ENCODE measurements at places on chromosomes 4 and X.

DNA sequence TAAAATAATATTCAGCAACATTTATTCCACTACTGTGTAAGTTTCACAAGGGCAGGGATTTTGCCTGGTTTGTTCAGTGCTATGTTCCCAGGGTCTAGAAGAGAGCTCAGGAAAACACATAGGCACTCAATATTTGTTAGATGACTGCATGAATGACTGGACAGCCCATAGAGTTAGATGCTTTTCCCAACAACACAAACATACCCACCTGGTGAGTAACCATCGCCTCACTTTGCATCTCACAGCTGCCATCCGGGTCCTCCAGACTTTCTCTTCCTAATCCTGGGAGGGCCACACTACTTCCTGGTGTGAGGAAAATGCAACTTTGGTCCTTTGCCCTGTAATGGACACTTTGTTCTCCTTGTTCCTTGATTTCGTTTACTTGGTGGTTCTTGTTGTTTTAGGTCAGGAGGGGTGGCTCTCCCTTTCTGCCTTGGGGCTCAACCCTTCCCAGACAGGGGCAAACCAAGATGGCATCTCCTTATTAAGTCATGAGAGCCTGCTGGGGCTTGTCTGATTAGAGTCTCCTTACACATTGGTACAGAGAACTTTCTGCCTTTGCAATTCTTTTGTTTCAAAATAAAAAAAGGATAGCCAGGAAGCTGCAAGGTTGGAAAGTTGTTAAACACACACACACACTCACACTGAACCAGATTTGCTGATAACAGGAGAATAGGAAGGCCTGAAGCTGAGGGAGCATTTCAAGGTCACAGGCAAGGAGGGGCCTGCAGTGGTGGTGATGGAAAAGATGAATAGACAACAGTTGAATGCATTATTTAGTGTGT is 190.6 kb downstream of the MID1IP1 start:
- no peak for DNase-seq

DNA sequence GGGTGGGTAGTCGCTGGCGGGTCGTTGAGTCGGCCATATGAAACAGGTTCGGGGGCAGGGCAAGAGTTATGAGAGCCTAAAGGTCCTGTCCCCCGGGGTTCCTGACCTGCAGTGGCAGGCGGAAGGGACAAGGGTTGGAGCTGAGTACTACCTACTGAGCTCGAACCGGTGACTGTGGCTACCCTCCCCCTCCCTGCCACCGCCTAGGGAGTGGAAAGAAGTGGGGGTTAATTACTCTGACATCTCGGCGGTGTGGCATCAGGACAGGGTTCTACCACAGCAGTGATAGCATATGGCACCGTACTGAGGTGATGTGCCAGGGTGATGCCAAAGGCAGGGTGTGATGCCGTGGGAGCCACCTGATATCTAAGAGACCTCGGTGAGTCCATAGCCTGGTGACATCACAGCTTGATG is 307 bp downstream of the ATG4A start:
- DNase-seq = no peak

GRCh38 chr4:2340272-2341061 is 78.0 kb downstream of the ZFYVE28 start:
- no peak for DNase-seq

GRCh38 chr4:100582146-100582545 is 64.3 kb upstream of the EMCN start:
- no peak for DNase-seq

DNA sequence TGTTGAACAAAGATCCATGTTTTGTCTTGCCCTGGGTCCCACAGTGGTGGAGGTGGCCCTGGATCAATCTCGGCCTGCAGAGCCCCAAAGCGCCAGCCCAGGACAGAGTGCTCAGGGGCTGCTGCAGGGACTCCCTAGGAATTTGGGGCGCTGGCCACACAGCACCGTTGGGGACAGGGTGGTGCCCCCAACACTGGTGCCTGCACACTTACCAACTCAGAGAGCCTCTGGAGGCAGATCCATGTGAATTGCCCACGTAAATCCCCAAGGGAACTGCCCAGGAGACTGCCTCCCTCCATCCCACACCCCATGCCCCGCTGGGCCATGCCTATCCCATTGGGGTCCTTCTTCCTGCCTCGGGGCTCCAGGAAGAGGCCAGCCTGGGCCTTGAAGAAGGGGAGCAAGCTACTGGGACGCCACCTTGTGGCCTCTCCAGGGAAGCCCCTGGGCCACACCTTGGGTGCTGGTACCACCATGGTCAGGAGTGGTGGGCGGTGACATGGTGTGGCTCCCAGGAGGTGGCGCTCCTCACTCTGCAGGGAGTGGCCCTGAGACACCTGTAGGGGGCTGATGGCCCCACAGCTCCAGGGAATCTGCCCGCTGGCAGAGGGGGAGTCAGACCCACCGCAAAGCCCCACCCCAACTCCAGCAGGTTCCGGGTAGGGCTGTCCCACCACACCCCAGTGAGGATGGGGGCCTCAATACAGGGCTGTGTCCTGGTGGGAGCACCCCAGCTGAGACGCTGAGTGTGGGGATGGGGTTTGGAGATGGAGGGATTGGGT is 22.8 kb downstream of the CFAP99 start:
- DNase-seq = peak; percentile 71

- DNase-seq = no peak
Observed at GRCh38 chr4:181264893-181265292, 978.3 kb upstream of the TENM3 start.

GRCh38 chr4:89837385-89837992 is 528 bp upstream of the SNCA start:
- DNase-seq = no peak

GRCh38 chrX:119292445-119292844 is 56.4 kb downstream of the PGRMC1 start:
- no peak for DNase-seq

- DNase-seq = no peak
Observed at GRCh38 chr4:6575503-6576240, 683 bp downstream of the MAN2B2 start.

DNA sequence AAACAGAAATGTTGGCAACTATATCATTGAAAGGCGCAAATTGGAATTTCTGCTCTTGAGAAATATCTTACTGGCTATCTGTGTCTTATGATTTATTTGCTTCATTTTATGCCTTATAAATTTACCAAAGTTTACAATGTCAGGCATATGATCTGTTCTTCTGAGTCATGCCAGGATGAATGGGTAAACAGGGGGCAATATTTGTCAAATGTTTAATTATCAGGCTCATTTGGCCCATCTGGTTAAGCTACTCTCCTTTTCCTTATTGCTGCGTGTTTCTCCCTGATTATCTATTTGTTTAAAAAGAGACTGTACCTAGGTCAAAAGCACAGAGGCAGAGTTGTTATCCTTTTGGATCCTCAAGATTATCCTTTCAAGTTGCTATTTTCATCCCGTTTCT is 903.8 kb upstream of the PCDH10 start:
- no peak for DNase-seq

DNA sequence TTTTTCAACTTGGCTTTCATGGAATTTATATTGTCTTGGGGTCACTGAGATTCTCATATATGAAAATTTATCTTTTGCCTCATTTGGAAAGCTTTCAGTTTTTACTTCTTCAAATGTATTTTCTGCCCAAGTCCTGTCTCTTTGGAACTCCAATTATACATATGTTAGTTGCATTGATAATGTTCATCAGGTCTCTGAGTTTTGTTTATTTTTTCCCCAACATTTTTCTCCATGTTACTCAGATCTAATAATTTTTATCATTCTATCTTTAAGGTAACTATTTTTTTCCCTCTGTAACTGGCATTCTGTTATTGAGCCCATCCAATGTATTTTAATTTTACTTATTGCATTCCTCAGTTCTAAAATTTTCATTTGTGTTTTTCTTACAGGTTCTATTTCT is 10.7 kb upstream of the TRO start:
- no peak for DNase-seq

DNA sequence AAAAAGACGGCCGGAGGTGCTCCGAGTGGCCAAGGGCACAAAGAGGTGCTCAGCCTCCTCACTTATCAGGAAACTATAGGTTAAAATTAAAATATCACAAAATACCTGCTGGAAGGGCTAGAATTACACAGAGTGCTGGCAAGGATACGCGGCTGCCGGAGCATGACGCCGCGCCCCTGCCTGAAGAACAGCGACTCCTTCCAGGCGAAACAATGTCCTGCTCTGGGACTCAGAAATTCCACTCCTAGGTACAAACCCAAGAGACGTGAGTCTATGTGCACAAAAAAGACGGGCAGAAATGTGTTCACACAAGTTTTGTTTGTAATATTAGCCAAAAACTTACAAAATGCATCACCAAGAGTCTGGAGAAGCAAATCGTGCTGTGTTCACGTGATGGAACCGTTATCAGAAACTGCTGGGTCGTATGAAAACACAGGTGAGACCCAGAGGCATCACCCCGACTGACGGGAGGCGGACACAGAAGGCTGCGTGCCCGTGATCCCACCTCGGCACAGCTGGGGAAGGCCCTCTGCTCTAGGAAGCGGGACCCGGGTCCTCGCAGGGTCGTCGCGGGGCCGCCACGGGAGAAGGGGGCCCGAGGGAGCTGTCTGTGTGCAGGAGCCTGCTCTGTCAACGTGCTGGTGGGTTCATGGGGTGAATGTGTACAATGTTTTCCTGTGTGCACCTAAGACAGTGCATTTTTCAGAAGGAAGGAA is 27.6 kb downstream of the CTBP1 start:
- no peak for DNase-seq

GRCh38 chr4:118867311-118868067 is 21.2 kb upstream of the SYNPO2 start:
- DNase-seq = no peak

- DNase-seq = no peak
Observed at GRCh38 chrX:134161162-134161561, 75.8 kb upstream of the CCDC160 start.

GRCh38 chrX:24055043-24055356 is 244 bp downstream of the EIF2S3 start:
- DNase-seq = no peak

- DNase-seq = no peak
Observed at GRCh38 chrX:40871385-40872082, 136.2 kb upstream of the MED14 start.

DNA sequence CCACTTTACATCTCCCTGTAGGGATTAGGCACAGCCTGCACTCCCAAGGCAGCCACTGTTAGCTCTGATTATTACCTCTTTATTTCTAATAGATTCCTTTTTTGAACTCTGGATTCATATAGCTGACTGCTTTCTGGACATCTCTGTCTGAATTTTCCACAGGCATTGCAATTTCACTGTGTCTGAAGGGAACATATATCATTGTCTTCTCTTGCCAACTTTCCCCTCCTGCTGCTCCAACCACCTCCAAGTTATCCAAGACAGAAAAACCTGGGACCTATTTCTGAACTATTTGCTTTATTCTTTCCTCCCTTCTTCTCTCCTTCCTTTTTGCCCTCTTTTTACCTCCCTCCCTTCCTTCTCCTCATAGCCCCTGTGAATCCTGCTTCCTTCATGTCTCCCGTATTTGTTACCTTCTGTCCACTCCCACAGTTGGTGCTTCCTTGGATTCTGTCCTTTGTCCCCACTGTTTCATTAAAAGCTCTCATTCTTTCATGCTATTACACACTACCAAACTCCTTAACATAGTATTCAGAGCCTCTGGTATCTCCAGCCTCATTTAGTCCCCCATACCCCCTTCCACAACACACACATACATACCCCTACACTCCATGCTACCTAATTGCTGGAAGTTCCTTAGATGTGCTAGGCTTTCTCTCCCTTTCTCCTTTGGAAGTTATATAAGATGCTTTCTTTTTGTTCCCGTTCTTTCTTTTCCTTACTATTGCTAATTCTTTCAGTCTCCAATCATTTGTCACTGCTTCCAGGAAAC is 34.7 kb downstream of the FGF2 start:
- no peak for DNase-seq

DNA sequence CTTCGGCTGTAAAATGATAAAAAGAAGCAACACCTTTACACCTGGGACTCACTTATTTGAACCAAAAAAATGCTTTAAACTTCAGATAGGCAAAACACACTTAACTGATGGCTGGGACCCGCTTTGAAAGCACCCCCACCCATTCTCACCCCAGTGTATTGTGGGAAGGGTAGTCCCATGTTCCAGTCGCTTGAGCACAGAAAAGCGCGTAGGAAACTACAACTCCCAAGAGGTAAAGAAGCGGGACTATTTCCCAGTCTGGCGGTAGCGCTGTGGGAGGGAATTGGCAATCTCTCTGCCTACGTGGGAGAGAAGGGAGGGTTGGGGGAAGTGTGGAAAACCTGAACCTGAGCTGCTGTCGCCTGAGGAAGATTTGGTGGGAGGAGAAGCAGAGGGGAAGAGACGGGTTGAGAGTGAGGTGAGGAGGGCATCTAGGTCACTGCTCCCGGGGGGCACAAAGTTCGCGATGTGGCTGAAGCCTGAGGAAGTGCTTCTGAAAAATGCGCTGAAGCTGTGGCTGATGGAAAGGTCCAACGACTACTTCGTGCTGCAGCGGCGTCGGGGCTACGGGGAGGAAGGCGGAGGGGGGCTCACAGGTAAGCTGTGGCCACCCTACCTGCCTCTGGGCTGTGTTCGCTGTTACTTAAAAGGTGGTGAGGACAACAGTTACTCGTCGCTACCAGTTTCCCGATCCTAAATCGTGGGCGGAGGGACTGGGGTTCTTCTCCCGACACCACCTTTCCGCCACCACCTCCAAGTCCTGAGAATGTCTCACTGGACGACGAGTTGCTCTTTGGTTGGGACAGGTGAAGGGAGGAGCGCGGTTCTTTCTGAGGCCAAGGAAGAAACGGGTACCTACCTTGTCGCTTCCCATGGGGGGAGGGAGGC is at the start of gene TBC1D8B:
Gene TBC1D8B (plus strand): TSS at position 286 of the 888 bp plus-strand sequence. CDS start 181 bp downstream, at position 467.
- DNase-seq = peak; percentile 5

DNA sequence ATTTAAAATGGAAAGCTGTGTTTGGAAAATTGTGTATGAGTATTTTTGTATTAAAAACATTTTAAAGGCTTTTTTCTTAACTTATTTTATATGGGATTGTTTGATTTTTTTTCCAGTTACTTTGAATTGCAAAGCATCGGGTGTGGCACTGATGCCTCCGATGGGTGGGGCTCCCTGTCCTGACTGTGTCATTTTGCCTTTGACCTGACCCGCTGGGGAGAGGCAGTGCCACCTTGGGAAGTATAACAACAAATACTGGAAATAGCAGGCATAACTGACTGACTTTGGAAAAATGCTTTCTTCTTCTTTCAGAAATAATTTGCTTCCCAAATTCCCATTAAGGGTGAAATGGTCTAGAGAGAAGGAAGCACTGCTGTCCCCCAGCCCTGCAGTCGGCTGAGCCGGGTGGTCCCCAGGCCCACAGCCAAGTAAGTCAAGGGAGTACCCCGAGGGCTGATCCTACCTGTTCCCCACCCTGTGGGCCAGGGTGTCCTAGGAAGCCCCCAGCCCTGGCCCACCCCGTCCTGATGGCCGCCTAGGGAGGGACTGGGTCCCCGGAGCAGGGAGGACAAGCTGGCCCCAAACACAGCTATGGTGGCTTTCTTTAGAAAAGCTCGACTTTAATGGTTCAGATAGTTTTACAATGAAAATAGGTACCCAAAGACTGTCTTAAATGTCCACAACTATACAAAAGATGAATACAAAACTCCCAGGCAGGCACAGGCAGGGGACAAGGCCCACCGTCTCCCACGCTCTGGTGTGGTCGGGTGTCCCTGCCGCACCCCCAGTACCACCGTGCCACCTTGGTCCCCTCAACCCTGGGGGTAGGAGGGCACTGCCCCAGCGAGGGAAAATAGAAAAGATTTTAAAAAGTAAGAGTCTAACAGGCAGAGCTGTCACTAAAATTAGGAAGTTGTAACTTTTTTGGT is 26.4 kb downstream of the NELFA start:
- DNase-seq = no peak

- DNase-seq = no peak
Observed at GRCh38 chr4:8545439-8545765, 34.8 kb upstream of the GPR78 start.
